ENCODE measurements at places on chromosomes 11 and 22. TPM values are rescaled to one million over a fixed set of nuclear protein-coding genes. Genes with fewer than 3 reads are reported as not detected.

NNMT gene
- 0.99 TPM for total RNA-seq

GVQW3 gene
- 2.9 TPM for total RNA-seq

LARGE1 gene
- total RNA-seq = 3.1 TPM

KRTAP5-8 gene
- total RNA-seq = not detected

TREH gene
- not detected for total RNA-seq

SUSD2 gene
- total RNA-seq = 0.33 TPM

DAGLA gene
- 0.14 TPM for total RNA-seq

AIP gene
- total RNA-seq = 111 TPM

DNA sequence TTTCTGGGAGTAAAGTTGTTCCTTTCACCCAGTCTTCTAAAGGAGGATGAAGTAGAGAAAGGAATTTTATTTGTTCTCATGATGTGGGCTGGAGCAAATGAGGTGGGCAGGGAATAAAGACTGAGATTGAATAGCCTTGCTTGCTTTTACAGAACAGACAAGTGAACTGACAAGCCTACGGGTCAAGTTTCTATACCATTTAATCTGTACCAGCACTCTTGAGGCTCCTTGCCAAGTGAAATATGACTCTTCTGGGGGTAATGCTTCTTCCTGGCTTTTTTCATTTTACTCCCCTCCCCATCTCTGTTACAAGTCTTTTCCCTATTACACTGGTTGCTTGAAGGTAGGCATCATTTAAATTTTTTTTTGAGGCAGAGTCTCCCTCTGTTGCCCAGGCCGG is 54.8 kb downstream of the CSTPP1 start:
- H3K27ac ChIP-seq = no peak overlapping the region
- peaks cover 3% of the 10 kb centered on the region for H3K36me3 ChIP-seq
- no peaks in the 10 kb centered on the region for H3K27me3 ChIP-seq
- no peak for DNase-seq

DNA sequence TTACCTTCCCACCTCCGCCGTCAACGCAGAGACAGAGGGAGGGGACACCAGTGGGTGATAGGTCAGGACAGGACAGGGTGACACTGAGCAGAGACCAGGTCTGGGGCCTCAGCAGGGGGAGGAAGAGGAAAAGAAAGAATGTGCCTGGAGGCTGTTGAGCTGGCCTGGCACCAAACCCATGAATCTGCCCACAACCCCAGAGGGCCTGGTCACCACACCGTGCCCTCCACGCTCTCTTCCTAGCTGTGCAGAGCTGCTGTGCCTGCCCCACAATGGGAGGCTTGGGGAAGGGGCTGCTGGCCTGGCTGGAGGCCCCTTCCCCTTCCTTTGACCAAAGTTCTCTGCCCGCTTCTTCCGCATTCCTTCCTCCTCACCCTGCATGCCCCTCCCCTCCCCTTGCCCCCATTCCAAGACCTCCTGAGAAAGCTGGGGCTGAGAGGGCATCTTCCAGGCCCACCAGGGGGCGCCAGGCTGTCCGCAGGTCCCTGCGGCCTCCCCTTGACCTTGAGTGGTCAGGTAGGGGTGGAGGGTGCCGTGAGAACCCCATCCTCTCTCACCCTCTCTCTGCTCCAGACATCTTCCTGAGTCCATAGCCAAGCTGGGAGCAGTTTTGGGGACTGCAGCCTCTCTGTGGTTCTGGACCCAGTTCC is 11.0 kb upstream of the CACNA1I start:
- no peak overlapping the region for H3K27ac ChIP-seq
- H3K27me3 ChIP-seq = peaks cover 33% of the 10 kb centered on the region
- no peak for DNase-seq

- no peak overlapping the region for H3K27ac ChIP-seq
- peaks cover 19% of the 10 kb centered on the region for H3K27me3 ChIP-seq
- H3K36me3 ChIP-seq = no peaks in the 10 kb centered on the region
- peak; percentile 29 for DNase-seq
- no peak overlapping the region for H3K4me3 ChIP-seq
- peaks cover 3% of the 10 kb centered on the region for H3K4me1 ChIP-seq
Measured at GRCh38 chr11:44915621-44916020, 35.1 kb downstream of the TP53I11 start.

- DNase-seq = no peak
- no peak overlapping the region for H3K4me3 ChIP-seq
- H3K4me1 ChIP-seq = no peaks in the 10 kb centered on the region
- H3K36me3 ChIP-seq = peaks cover 83% of the 10 kb centered on the region
- no peaks in the 10 kb centered on the region for H3K27me3 ChIP-seq
Measured at GRCh38 chr22:41263704-41264103, 22.3 kb downstream of the RANGAP1 start.

GRCh38 chr11:123174196-123175183 is 20.6 kb downstream of the CLMP start:
- H3K36me3 ChIP-seq = no peaks in the 10 kb centered on the region
- no peaks in the 10 kb centered on the region for H3K4me1 ChIP-seq
- H3K27me3 ChIP-seq = no peaks in the 10 kb centered on the region
- no peak overlapping the region for H3K4me3 ChIP-seq
- DNase-seq = no peak
- H3K27ac ChIP-seq = no peak overlapping the region

- no peak for DNase-seq
- H3K4me3 ChIP-seq = no peak overlapping the region
- H3K27ac ChIP-seq = no peak overlapping the region
- peaks cover 20% of the 10 kb centered on the region for H3K36me3 ChIP-seq
- peaks cover 8% of the 10 kb centered on the region for H3K4me1 ChIP-seq
Measured at GRCh38 chr11:68353669-68354068, 41.3 kb downstream of the LRP5 start.

DNA sequence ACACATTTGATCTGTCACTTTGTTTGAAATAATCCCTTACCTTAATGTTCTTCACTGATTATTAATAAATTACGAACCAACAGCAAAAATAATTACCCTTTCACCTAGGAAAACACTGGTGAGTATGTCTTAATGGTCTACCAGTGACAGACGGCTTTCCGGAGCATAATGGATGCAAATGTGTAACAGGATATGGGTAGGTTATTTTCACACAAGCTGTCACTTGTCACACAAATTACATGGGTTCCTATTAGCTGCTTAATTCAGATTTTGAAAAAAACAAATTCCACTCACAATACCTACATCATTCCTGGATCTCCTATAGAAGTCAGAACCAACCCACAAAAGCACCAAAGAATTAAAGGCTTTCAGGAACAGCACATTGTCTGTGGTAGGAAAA is 127.9 kb downstream of the WT1 start:
- H3K4me1 ChIP-seq = no peaks in the 10 kb centered on the region
- H3K27ac ChIP-seq = no peak overlapping the region
- no peaks in the 10 kb centered on the region for H3K27me3 ChIP-seq
- no peak for DNase-seq
- no peaks in the 10 kb centered on the region for H3K36me3 ChIP-seq

GRCh38 chr11:46649180-46649738 is 31.9 kb downstream of the ATG13 start:
- DNase-seq = no peak
- H3K4me1 ChIP-seq = no peaks in the 10 kb centered on the region
- peaks cover 85% of the 10 kb centered on the region for H3K36me3 ChIP-seq
- H3K27me3 ChIP-seq = no peaks in the 10 kb centered on the region

DNA sequence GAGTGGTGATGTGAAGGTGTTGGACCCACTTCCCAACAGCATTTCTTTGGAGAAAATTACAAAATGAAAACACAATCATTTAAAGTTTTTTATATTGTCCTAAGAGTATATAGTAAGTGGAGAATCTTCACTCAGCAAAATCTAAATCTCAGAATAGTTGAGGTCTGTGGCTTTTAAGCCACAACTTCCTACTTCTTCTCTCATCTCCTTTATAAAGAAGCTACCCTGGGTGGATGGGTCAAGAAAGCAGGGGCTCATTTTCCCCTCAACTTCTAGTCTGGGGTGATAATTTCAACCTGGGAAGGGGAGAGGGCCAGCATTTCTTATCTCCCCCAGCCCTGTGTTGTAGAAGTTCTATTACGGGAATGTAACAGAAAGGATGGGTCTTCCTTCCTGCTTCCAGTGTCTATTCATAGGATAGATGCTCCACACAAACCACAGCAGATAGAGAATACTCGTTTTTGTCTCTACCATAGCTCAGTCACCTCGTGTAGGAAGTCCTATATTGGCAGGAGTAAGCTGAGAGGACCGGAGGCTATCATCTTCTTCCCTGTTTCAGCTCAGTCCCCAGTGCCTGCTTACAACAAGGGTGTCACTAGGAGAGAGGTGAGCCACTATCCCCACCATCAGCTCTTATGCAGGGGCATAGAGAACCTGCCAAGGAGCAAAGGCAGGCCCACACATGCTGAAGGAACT is 341.5 kb downstream of the CASP12 start:
- H3K27ac ChIP-seq = no peak overlapping the region
- H3K27me3 ChIP-seq = no peaks in the 10 kb centered on the region
- DNase-seq = no peak
- no peaks in the 10 kb centered on the region for H3K36me3 ChIP-seq

- H3K36me3 ChIP-seq = no peaks in the 10 kb centered on the region
- no peak overlapping the region for H3K4me3 ChIP-seq
- H3K27me3 ChIP-seq = no peaks in the 10 kb centered on the region
Measured at GRCh38 chr11:34870548-34871196, 45.5 kb downstream of the APIP start.

DNA sequence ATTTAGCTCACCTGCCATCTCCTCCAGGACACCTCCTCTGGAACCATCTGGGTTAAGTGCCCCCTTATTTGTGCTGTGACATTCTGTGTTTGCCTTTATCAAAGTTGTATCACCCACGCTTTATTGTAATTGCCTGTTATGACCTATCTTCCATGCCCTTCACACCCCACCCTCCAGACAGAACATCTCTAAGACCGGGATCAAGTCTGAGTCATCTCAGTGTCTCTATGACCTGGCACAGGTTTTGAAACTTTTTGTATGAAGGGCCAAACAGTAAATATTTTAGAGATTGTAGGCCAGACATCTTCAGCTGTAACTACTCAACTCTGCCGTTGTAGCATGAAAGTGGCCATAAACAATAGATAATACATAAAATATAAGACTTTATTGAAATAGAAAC is 161.8 kb downstream of the SPON1 start:
- DNase-seq = no peak
- no peak overlapping the region for H3K27ac ChIP-seq
- no peaks in the 10 kb centered on the region for H3K27me3 ChIP-seq
- H3K36me3 ChIP-seq = no peaks in the 10 kb centered on the region
- H3K4me3 ChIP-seq = no peak overlapping the region

DNA sequence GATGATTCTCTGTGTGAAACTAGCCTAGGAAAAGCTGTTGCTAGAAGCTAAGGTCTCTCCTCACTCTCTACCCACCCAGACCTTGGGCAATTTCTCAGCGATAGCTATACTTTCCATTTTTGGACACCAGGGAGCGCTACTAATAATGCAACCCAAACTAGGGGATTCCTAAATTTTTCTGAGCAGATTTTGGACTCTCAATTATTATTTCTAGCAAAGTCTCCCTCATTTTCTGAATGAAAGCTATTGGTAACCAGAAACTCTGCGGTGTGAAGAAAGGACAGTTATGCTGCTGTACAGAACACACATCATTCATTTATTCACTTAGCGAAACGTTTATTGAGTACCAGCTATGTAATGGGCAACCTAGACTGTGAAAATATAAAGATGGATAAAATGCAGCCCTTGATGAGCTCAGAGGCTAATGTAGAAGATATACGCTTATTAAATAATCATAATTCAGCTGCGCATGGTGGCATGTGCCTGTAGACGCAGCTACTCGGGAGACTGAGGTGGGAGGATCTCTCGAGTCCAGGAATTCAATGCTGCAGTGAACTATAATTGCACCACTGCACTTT is 6.1 kb upstream of the STIM1 start:
- peak; percentile 82 for DNase-seq
- no peak overlapping the region for H3K4me3 ChIP-seq
- H3K4me1 ChIP-seq = peaks cover 18% of the 10 kb centered on the region
- H3K27me3 ChIP-seq = no peaks in the 10 kb centered on the region
- no peaks in the 10 kb centered on the region for H3K36me3 ChIP-seq
- no peak overlapping the region for H3K27ac ChIP-seq

- H3K36me3 ChIP-seq = no peaks in the 10 kb centered on the region
- no peak overlapping the region for H3K4me3 ChIP-seq
- no peak for DNase-seq
- H3K27ac ChIP-seq = no peak overlapping the region
- H3K27me3 ChIP-seq = no peaks in the 10 kb centered on the region
- H3K4me1 ChIP-seq = no peaks in the 10 kb centered on the region
Measured at GRCh38 chr22:47286590-47286989, 524.1 kb downstream of the TBC1D22A start.

DNA sequence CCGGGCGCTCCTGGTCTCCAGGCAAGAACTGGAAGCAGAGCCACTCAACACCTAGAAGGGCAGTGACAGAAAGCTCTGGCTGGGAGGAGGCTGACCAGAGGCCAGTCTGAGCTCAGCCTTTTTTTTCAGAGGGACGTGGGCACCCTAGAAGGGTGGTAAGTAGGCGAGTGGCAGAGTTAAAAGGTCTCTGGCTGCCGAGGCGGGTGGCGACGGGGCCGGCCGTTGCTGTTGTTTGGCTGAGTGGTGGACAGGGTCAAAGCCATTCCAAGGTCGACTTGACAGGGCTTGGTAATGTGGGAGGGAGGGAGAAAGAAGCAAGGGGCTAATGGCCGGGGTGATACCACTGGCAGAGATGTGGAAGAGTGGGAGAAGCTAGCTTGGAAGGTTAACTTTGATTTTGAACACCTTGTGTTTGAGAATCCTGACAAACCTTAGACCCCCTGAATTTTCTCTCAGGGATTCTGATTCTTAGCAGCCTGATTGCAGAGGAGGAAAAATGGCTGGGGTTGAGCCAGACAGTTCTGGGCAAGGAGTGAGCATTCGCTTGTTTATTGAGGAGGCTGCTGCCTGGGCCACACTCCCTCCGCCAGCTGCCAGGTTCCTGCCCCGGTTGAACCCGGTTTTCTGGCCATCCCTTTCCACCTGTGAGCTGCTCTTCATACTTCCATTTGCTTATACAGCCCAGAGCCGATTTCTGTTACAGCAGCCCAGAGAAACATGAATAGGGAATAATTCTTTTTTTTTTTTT is 868 bp upstream of the SYCE3 start:
- H3K27ac ChIP-seq = no peak overlapping the region
- peaks cover 35% of the 10 kb centered on the region for H3K27me3 ChIP-seq
- H3K4me3 ChIP-seq = peak overlapping the region; percentile 47
- no peak for DNase-seq
- H3K36me3 ChIP-seq = peaks cover 2% of the 10 kb centered on the region

- H3K4me1 ChIP-seq = no peaks in the 10 kb centered on the region
- H3K27me3 ChIP-seq = no peaks in the 10 kb centered on the region
- no peak overlapping the region for H3K27ac ChIP-seq
- no peak overlapping the region for H3K4me3 ChIP-seq
Measured at GRCh38 chr11:14773755-14774154, 118.3 kb downstream of the CYP2R1 start.

DNA sequence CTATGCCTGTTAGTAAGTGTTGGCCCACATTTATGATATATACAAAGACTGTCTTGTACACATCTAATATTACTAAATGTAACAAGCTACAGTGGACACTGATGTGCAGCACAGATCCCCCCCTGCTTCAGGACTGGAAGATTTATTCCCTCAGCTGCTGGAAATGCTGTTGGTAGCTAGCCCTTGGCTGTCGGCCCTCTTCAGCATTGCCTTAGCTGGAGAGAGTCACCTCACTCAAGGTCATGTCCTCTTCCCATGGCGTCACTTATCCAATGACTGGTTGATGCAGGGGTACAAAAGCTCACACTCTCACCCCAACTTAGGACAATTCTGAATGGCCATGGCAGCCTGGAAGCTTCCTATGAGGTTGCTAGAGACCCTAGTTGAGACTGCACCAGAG is 312.7 kb downstream of the SOX6 start:
- H3K4me1 ChIP-seq = no peaks in the 10 kb centered on the region
- DNase-seq = no peak
- no peak overlapping the region for H3K27ac ChIP-seq

All from thymus (tissue), 14 donors.